ENCODE measurements at places on chromosomes 2 and 18. TPM values are rescaled to one million over a fixed set of nuclear protein-coding genes. Genes with fewer than 3 reads are reported as not detected.

DNA sequence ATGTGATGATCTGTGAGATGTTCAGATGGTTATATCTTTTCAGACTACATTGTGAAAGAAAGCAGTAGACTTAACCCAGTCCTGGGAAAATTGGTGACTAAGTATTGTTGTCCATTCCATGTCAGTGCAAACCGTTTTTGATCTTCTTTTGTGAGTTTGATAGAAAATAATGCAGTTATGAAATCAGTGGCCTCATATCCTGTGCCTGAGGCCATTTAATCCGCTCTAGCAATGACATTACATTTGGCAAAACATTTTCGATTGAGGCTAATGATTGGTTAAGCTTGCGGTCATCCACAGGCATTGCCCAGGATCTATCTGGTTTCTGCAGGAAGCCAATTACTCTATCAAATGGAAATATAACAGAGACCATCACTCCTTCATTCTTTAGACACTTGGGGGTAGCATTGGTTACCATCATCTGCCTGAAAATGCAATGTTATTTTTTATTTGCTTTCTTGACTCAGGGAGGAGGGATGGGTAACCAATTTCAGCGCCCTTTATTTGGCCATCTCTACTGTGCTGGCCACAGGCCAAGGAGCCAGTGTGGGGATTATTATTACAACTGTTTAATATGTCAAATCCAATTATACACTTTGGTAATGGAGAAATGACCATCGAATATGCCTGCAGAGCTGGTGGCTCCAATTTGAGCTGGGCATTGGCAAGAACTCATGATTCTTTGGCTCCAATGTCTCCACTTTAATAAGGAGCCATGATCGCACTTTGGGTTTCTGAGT, 33.6 kb downstream of the TRIB2 start:
- no peaks in the 10 kb centered on the region for H3K27me3 ChIP-seq
- DNase-seq: no peak
- H3K27ac ChIP-seq: no peak overlapping the region
- no peak overlapping the region for H3K4me3 ChIP-seq
- H3K4me1 ChIP-seq: no peaks in the 10 kb centered on the region

DNA sequence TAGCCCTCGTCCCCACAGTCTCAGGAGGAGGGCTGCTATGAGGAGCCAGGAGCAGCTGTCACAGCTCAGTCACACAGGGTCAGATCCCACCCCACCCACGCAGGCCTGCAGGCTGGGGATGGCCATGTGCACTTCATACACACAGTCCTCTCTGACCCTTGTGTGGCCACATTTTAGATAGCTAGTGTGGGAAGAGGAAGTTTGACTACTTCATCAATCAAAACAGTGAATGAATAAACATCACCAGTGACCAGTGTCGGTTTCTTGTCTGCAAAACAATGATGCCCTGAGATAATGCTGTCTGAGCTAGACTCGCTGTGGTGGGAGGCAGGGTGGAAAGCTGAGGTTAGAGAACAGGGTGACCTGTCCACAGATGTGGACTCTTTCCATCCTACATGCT, 107.1 kb downstream of the PIEZO2 start:
- H3K27me3 ChIP-seq: no peaks in the 10 kb centered on the region
- no peaks in the 10 kb centered on the region for H3K36me3 ChIP-seq
- H3K27ac ChIP-seq: no peak overlapping the region

DNA sequence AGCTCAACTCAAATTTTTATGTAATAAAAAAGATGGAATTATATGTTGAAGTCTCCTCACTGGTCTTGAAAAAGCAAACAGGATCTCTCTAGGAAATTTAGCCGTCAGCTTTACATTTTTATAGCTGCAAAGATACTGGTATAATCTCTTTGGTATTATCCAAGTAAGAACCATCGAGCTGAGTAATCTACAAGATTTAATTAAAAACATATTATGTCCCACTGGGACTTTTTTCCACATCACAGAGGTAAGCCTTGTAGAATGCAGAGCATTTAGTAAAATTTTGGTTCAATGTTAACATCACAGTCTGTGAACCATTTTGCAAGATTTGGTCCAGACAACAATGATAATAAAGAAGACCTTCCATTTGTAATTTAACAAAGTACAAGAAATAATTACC, 162.6 kb upstream of the SLC39A10 start:
- no peaks in the 10 kb centered on the region for H3K36me3 ChIP-seq
- no peaks in the 10 kb centered on the region for H3K27me3 ChIP-seq
- H3K4me1 ChIP-seq: no peaks in the 10 kb centered on the region

DNA sequence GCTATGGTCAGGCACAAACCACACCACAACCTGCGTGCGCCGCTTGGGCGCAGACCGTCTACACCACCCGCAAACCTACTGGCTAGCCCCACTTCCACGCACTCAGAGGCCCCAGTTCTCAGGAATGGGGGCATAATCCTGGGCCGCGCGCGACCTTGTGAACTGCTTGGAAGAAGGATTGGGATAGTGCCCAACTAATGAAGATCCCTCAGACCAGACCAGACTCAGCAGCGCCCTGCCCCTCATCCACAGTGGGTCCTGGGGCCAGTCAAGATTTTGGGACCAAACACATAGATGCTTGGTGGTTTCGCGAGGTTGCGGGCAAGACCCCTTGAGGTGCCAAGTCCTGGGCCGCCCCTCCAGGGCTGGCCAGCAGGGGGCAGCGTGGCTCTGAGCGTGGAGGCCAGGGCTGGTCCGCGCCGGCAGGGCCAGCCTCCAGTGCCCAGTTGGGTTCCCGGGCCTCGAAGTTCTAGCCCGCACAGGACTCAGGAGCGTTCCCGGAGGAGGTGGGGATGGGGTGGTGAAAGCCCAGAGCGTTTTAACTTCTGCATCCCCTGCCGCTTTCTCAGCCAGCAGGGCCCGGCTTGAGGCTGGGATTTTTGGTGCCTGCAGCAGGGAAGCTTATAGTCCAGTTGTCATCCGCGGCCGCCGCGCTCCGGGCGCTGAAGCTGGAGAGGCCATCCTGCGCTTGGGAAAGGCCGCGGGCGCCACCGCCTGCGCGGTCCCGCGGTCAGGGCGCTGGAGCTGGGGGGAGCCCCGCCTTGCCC, 8.3 kb downstream of the OSR1 start:
- no peaks in the 10 kb centered on the region for H3K4me1 ChIP-seq
- no peak overlapping the region for H3K27ac ChIP-seq
- H3K4me3 ChIP-seq: no peak overlapping the region
- no peaks in the 10 kb centered on the region for H3K27me3 ChIP-seq
- no peaks in the 10 kb centered on the region for H3K36me3 ChIP-seq

- H3K36me3 ChIP-seq: no peaks in the 10 kb centered on the region
- DNase-seq: no peak
- no peaks in the 10 kb centered on the region for H3K27me3 ChIP-seq
- no peaks in the 10 kb centered on the region for H3K4me1 ChIP-seq
- H3K27ac ChIP-seq: no peak overlapping the region
Observed at GRCh38 chr18:39942702-39943101, 2012.3 kb upstream of the PIK3C3 start.

GRCh38 chr18:41974796-41975201, 19.8 kb downstream of the PIK3C3 start:
- H3K27ac ChIP-seq: no peak overlapping the region
- H3K4me1 ChIP-seq: peaks cover 13% of the 10 kb centered on the region
- no peak for DNase-seq
- H3K4me3 ChIP-seq: no peak overlapping the region
- no peaks in the 10 kb centered on the region for H3K36me3 ChIP-seq

- H3K27ac ChIP-seq: no peak overlapping the region
- no peaks in the 10 kb centered on the region for H3K4me1 ChIP-seq
- H3K4me3 ChIP-seq: no peak overlapping the region
Observed at GRCh38 chr2:126463892-126464674, 191.9 kb upstream of the GYPC start.

GRCh38 chr18:8813611-8814010, 108.3 kb downstream of the MTCL1 start:
- H3K36me3 ChIP-seq: no peaks in the 10 kb centered on the region
- H3K27me3 ChIP-seq: no peaks in the 10 kb centered on the region
- no peak overlapping the region for H3K27ac ChIP-seq
- no peak for DNase-seq

DNA sequence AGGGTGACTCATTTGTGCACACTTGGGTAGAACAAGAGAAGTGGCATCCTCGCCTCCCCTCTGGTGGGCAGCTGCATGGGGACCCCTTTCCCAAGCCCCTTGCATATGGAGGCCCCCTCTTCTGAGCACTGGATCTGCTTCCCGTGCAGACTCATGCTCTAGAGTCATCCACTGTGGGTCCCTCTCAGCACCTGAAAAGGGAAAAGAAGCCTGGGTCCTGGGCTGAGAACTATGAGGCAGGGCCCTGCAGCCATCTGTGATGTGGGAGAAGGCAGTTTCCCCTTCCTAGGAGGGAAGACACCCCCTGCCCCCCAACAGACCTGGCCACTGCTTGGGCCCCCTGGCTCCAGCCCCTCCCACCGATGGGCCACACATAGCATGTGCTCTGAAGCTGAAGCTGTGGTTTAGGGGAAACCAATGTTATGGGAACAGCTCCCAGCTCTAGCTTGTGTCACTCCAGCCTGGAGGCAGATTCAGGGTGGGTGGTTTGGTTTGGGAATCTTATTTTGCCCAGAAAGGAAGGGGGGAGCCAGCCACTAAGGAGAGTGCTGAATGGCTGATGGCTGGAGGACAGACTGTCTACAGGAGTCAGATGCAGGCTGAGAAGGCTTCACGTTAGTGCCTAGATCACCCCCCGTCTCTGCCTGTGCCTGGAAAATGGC, 172.8 kb downstream of the GLI2 start:
- no peak for DNase-seq
- no peaks in the 10 kb centered on the region for H3K36me3 ChIP-seq
- peaks cover 11% of the 10 kb centered on the region for H3K4me1 ChIP-seq
- H3K4me3 ChIP-seq: no peak overlapping the region
- no peak overlapping the region for H3K27ac ChIP-seq
- H3K27me3 ChIP-seq: no peaks in the 10 kb centered on the region

The ST8SIA5 gene
- 0.76 TPM for total RNA-seq

The GULP1 gene
- 14.3 TPM for total RNA-seq

The CD8B2 gene
- total RNA-seq: not detected

The ALPP gene
- not detected for total RNA-seq

All from uterus (tissue), 4 donors.